ENCODE measurements at places on chromosomes 4 and X.

- no peak overlapping the region for H3K27ac ChIP-seq
- DNase-seq, result no peak
- no peaks in the 10 kb centered on the region for H3K36me3 ChIP-seq
- peaks cover 4% of the 10 kb centered on the region for H3K4me1 ChIP-seq
- no peak overlapping the region for H3K4me3 ChIP-seq
- H3K27me3 ChIP-seq, result no peaks in the 10 kb centered on the region
Observed at GRCh38 chr4:152731997-152732396, 47.5 kb downstream of the TIGD4 start.

DNA sequence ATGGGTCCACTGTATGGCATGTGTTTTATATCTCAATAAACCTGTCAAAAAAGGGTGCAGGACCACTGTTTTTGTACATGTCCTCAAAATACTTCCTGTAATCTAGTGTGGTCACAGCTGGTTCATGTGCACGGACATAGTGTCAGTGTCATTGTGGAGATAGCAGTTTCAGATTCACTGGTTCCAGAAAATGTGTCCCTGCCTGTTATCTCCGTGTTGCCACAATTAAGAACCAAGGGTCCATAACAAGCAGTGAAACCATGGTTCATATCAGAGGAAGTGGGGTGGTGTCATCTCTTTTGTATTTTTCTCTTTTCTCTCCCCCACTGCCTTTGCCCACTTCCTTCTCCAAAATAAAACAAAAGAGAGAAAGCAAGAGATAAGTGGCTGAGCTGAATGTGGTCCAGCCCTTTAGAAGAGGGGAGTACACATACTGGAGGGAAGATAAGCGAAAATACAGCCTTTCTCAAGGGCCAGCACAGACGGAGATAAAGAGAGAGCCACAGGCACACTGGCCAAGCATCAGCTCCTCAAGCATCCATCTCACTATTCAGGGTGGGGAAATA, 51.2 kb downstream of the TBL1X start:
- no peaks in the 10 kb centered on the region for H3K4me1 ChIP-seq
- no peak overlapping the region for H3K27ac ChIP-seq

- H3K27ac ChIP-seq, result no peak overlapping the region
- DNase-seq, result no peak
- peaks cover 13% of the 10 kb centered on the region for H3K4me1 ChIP-seq
- H3K4me3 ChIP-seq, result no peak overlapping the region
- no peaks in the 10 kb centered on the region for H3K36me3 ChIP-seq
Observed at GRCh38 chr4:95410387-95410977, 138.3 kb downstream of the UNC5C start.

DNA sequence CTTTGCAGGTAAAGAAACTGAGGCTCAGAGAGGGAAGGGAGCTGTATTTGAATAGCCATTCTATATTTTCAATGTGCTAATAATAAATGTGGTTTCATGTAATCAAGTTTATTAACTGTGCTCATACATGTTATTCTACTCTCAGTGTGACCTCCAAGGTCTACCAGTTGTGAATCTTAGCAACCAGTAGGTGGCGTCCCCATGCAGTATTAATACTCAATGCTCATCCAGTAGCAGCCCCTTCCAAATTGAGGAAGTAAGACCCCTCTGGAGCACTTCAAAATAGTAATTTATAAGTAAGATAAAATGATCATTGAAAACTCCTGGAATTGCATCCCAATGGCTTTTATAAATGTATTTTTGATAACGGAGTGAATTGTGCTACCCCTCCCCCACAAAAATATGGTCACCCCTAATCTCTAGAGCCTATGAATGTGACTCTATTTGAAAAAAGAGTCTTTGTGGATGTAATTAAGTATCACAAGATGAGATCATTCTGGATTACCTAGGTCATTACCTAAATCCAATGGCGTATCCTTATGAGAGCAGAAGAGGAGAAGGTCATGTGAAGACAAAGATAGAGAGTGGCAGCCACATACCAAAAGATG, 20.4 kb upstream of the SEPSECS start:
- no peak overlapping the region for H3K4me3 ChIP-seq
- no peaks in the 10 kb centered on the region for H3K4me1 ChIP-seq
- no peaks in the 10 kb centered on the region for H3K27me3 ChIP-seq
- no peak for DNase-seq

- DNase-seq, result no peak
- H3K4me1 ChIP-seq, result peaks cover 12% of the 10 kb centered on the region
Observed at GRCh38 chr4:56976837-56977320, 527 bp downstream of the NOA1 start.

DNA sequence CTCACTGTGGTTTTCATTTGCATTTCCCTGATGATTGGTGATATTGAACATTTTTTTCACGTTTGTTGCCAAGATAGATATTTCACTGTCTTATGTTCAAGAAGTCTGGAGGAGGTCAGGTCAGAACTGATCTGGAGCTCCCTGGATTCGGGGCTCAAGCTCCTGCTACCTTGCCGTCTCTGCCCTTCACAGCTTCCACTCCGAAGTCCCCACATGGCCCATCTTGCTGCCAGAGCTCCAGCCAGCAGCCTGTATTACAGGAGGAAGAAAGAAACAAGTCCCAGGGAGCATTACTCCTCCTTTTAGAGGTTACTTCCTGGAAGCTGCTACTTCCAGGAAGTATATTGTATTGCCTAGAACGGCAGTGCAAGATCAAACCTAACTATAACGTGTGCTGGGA, 17.9 kb upstream of the CDKN2AIP start:
- DNase-seq, result no peak
- H3K4me3 ChIP-seq, result no peak overlapping the region

- H3K4me1 ChIP-seq, result no peaks in the 10 kb centered on the region
- no peak overlapping the region for H3K27ac ChIP-seq
- no peaks in the 10 kb centered on the region for H3K27me3 ChIP-seq
- no peak for DNase-seq
Observed at GRCh38 chr4:111174331-111174730, 551.5 kb upstream of the PITX2 start.

- H3K4me1 ChIP-seq, result no peaks in the 10 kb centered on the region
- H3K27ac ChIP-seq, result no peak overlapping the region
- no peaks in the 10 kb centered on the region for H3K27me3 ChIP-seq
- H3K36me3 ChIP-seq, result no peaks in the 10 kb centered on the region
- H3K4me3 ChIP-seq, result no peak overlapping the region
Observed at GRCh38 chr4:153940916-153941315, 152.0 kb upstream of the SFRP2 start.

- H3K4me1 ChIP-seq, result peaks cover 5% of the 10 kb centered on the region
- no peak overlapping the region for H3K27ac ChIP-seq
- H3K36me3 ChIP-seq, result peaks cover 88% of the 10 kb centered on the region
- H3K4me3 ChIP-seq, result no peak overlapping the region
- peak; percentile 63 for DNase-seq
- no peaks in the 10 kb centered on the region for H3K27me3 ChIP-seq
Observed at GRCh38 chrX:288561-288991, 7.4 kb downstream of the PLCXD1 start.

- no peaks in the 10 kb centered on the region for H3K36me3 ChIP-seq
- H3K4me1 ChIP-seq, result no peaks in the 10 kb centered on the region
- H3K27me3 ChIP-seq, result no peaks in the 10 kb centered on the region
Observed at GRCh38 chr4:67288964-67289363, 256.3 kb downstream of the CENPC start.

Measured in RWPE2 (cell line).